ENCODE measurements at places on chromosomes 3 and 15.
A peak's percentile ranks its signal among the peaks of the same experiment; 100 is the strongest.

- H3K27me3 ChIP-seq = no peaks in the 10 kb centered on the region
- no peaks in the 10 kb centered on the region for H3K36me3 ChIP-seq
- H3K4me3 ChIP-seq = no peak overlapping the region
- H3K4me1 ChIP-seq = no peaks in the 10 kb centered on the region
- no peak overlapping the region for H3K27ac ChIP-seq
Measured at GRCh38 chr3:33122991-33123390, 9.2 kb downstream of the CRTAP start.

DNA sequence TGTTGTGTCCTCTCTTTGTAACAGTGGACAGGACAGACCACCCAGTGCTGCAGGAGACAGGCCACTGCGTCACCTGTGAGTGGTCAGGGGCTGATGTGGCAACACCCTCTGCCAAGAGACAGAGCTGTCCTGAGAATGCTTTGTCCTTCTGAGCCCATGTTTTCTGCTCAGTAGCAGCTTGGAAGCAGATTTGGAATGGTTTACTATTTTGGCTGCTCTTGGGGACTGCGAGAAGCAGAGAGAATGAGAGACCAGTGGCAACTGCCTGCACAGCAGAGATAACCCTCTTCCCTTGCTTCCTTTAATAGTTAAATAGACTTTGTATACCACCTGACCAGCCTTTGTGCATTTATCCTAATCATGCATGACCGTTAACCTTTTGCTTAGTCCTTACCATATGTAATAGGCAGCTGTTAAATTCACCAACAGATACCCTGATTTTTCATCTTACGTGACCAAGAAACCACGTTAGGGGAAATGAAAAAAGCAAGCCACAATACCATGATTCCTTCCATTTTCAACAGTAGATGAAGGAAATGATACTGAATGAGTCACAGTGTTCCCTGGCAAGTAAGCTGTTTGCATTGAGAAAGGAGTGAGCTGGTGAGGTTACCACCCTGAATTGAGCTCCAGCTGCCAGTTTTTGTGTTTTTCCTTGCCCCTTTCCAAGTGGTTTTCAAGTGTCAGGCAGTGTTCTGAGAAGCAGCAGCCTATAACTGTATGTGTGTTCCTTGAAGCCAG is 35.5 kb downstream of the B3GALNT1 start:
- no peaks in the 10 kb centered on the region for H3K36me3 ChIP-seq
- peak overlapping the region; percentile 62 for H3K27ac ChIP-seq
- DNase-seq = no peak
- H3K4me3 ChIP-seq = no peak overlapping the region
- H3K4me1 ChIP-seq = peaks cover 6% of the 10 kb centered on the region

DNA sequence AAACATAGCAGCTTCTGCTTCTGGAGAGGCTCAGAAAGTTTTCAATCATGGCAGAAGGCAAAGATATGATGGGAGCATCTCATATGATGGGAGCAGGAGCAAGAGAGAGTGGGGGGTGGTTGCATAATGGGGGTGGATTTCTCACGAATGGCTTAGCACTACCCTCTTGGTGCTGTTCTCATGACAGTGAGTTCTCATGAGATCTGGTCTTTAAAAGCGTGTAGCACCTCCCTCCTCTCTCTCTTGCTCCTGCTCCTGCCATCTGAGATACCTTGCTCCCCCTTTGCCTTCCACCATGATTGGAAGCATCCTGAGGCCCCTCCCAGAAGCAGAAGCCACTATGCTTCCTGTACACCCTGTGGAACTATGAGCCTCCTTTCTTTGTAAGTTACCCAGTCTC is 22.2 kb downstream of the HGD start:
- H3K27ac ChIP-seq = no peak overlapping the region
- no peaks in the 10 kb centered on the region for H3K4me1 ChIP-seq
- no peak for DNase-seq
- no peak overlapping the region for H3K4me3 ChIP-seq
- H3K27me3 ChIP-seq = no peaks in the 10 kb centered on the region
- H3K36me3 ChIP-seq = no peaks in the 10 kb centered on the region

- no peaks in the 10 kb centered on the region for H3K4me1 ChIP-seq
- no peaks in the 10 kb centered on the region for H3K36me3 ChIP-seq
- H3K27ac ChIP-seq = no peak overlapping the region
- no peaks in the 10 kb centered on the region for H3K27me3 ChIP-seq
- DNase-seq = no peak
Measured at GRCh38 chr3:124722589-124722988, 7.7 kb upstream of the UMPS start.

Measured in pancreas (tissue), 10 donors.